Stimulated activated effector memory CD8-positive, alpha-beta T cell treated with anti-CD3 and anti-CD28 coated beads, Interleukin-12 subunit alpha, Interleukin-12 subunit beta, amount 100 ng/mL, for 72 hours (primary cell): ENCODE measurements at places on chromosomes 2 and 18.

GRCh38 chr18:1797235-1797634 is 774.1 kb downstream of the METTL4 start:
- DNase-seq, result no peak

GRCh38 chr2:96549967-96550786 is 13.6 kb downstream of the ARID5A start:
- DNase-seq, result no peak

GRCh38 chr2:127649100-127649611 is 3.2 kb downstream of the GPR17 start:
- no peak for DNase-seq

- no peak for DNase-seq
Measured at GRCh38 chr2:55025627-55026026, 24.6 kb downstream of the RTN4 start.

DNA sequence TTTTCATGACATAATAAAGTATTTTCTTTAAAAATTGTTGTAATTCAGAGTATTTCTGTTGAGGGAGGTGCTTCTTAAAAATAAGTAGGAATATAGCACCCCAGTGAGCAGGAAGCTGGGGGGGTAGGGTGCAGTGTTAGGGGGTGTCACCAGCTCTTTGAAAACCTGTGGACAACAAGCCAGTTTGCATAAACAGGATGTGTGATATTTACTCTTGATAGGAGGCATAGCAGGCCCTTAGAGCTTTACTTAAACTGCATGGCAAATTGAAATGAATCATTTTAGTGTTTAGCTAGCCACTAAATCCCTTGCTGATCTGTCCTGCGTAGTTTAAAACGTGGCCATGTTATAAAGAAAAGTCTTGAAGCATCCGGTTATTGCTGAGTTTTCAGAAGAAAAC is 8.4 kb downstream of the TGIF1 start:
- DNase-seq, result no peak

- DNase-seq, result no peak
Measured at GRCh38 chr2:193253014-193253530, 1058.3 kb upstream of the TMEFF2 start.

GRCh38 chr18:47870605-47871004 is 59.9 kb downstream of the SMAD2 start:
- no peak for DNase-seq
